ENCODE measurements at places on chromosomes 6 and 20.

DNA sequence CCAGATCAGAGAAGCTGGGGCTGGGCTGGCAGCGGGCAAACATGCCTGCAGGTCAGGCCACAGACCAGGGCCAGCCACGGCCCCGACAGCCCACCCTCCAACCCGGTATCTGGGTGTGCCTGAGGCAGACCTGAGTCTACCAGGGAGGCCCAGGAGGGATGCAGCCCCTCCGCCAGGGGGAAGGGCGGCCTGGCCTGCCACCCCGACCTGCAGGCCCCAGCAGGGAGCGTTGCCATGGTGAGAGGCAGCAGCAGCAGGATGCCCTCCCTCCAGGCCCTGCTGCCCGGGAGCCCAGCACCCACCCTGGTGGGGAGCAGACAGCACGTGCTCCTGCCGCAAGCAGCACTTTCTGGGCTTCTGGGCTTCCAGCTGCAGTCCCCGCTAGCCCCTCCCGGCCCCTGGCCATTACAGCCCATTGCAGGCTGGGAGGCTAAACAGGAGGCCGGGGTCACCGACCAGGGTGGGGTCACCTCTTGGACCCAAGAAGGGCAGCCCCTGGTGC, 3.8 kb upstream of the EEF1A2 start:
- DNase-seq, result no peak

DNA sequence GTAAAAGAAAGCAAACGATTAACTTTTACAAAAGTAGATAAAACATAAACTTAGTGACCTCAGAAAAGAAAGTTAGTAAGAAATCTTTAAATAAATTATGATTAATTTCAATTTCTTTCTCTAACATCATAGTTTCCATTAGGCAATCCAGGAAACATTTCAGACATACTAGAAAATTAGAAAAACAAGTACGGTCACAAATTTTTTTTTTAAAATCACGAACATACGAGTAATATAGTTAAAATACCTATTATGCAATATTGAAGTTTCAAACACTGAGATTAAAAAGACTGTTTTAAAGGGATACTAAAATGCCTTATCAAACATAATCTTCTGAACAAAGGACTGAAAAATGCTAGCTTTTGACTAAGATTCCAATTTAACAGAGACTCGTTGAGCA, 26.2 kb downstream of the NOL7 start:
- DNase-seq, result no peak

DNA sequence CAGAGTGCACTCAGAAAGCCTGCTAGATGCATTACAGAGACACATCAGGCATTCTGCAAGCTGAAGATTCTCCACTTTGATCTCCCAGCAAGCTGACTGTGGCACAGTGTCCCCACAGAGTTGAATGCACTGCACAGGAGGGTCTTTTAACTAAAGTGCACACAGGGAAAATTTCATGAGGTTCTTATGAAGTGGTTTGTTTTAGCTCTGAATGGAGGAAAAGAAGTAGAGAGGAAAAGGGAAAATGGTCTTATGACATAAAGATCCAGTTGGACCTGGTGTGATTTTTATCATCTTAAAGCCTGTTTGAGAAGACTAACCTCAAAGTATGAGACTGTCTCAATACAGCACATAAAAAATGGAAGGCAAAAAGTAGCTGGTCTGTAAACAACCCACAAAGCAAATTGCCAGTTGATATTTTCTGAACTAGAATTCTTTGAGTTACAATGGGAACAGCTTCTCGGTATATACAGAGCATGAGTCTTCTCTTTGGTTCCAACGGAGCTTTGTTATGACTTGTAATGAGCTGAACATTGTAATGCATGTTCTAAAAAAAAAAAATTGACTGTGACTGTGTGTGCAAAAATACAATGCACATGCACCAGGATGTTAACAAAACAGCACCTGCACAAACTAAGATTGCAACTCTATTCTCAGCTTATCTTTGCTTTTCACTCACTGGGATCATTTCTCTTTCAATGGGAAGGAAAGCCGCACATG, 383.0 kb upstream of the ID4 start:
- no peak for DNase-seq

DNA sequence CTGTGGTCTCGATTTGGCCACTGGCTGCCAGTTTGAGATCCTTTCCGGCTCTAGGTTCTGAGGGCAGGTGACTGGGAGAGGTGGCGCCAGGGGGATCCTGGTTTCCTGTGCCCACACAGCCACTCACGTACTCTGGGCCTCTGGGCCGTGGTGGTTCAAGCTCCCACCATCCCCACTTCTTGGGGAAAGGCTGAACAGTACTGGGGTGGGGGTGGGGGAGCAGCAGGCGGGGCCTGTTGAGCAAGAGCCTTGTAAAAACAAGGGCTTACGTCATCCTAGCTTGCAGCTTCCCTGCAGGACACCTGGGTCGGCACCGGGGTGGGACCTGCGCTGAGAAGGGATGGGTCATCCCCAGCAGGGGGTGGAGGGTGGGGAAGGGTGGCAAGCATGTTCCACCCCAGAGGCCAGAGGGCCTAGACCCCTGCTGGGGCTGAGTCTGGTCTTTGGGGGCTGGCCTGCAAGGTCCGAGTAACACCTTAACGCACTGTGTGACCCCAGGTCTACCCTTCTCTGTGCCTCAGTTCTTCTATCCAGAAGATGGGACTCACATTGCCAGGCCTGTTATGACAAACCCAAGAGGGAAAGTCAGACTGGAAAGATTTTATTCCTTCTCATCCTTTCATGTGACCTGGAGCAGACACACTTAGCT, 3.1 kb upstream of the CEBPB start:
- DNase-seq, result no peak

DNA sequence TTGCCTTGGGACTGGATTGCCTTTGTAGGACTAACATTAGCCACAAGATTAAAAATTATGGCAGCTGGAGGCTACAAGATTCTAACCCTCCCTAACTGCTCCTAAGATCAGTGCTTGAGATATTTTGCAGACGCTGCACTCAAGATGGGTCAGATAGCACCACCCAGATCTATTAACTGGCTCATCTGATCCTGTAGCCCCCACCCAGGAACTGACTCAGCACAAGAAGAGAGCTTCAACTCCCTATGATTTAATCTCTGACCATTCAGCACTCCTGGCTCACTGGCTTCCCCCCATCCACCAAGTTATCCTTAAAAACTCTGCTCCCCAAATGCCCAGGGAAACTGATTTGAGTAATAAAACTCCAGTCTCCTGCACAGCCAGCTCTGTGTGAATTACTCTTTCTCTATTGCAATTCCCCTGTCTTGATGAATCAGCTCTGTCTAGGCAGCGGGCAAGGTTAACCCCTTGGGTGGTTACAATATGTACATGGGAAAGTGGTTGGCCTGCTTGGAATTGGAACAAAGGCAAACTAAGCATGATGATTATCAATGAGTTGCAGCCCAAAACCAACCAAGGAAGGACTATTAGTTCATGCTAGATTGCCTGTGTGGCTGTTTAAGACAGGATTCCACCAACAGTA, 111.3 kb downstream of the OR2B2 start:
- no peak for DNase-seq

GRCh38 chr6:44401138-44401537, 13.6 kb downstream of the CDC5L start:
- no peak for DNase-seq

DNA sequence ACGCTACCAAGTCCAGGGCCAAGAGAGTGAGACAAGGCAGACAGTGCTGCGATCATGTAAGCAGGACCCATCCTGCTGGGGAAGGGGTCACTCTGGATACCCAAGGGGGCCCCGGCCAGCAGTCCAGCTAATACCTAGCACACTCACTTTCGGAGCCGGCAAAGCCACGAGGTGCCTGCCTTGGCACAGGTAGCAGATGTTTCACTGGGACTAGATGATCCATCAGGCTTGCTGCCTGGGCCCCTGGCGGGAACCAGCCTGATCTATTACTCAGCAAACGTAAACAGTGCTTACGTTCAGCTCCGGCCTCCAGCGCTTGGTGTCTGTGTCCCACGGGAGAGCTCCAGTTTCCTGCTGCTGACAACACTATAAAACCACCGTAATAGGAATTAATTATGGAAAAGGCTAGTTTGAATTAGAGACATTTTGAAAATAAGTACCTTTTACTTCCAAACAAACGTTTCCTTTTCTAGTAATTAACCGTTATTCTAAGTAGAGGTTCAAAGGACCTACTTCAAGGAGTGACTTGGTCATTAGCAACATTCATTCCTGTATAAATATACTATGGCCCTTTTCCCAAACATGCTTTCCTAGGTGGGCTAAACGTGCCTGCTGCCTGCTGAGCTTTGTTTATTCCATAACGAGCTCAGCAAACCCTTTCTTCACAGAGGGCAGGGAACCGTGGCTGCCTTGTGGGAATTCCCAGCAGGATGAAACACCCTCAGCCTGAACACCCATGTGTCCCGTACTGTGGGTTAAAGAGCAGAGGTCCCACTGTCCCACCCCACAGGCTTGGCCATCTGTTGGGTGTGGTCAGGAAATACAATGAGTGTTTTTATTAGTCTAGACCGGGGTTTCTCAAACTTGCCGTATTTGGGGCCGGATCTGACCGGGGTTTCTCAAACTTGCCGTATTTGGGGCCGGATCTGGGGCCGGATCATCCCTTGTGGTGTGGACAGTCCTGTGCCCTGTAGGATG, 18.4 kb downstream of the SLC22A23 start:
- no peak for DNase-seq

- peak; percentile 38 for DNase-seq
These were observed 18.1 kb downstream of the SLX4IP start for GRCh38 chr20:10453241-10453640.
